Gastrocnemius medialis (tissue), 4 donors: ENCODE measurements at places on chromosomes 13 and 19. TPM values are rescaled to one million over a fixed set of nuclear protein-coding genes. Genes with fewer than 3 reads are reported as not detected.

Gene KLK10
- total RNA-seq, result not detected

Gene ANKLE1
- total RNA-seq, result not detected

GRCh38 chr13:21606796-21607195 lies 2.8 kb upstream of the MICU2 start:
- H3K4me1 ChIP-seq, result peaks cover 7% of the 10 kb centered on the region
- H3K27me3 ChIP-seq, result peaks cover 9% of the 10 kb centered on the region
- no peak overlapping the region for H3K4me3 ChIP-seq
- no peaks in the 10 kb centered on the region for H3K36me3 ChIP-seq
- H3K27ac ChIP-seq, result no peak overlapping the region

Gene ZNF846
- 0.63 TPM for total RNA-seq

GRCh38 chr13:111483621-111483987 lies 163.2 kb downstream of the TEX29 start:
- no peaks in the 10 kb centered on the region for H3K36me3 ChIP-seq
- H3K27me3 ChIP-seq, result peaks cover 6% of the 10 kb centered on the region
- DNase-seq, result no peak
- H3K4me3 ChIP-seq, result no peak overlapping the region
- H3K4me1 ChIP-seq, result no peaks in the 10 kb centered on the region

Gene CYP2A7
- not detected for total RNA-seq

Gene LNX2
- total RNA-seq, result 5.6 TPM

Gene SHC2
- total RNA-seq, result 4.3 TPM

Gene SULT2B1
- total RNA-seq, result not detected

Gene ZNF492
- 0.36 TPM for total RNA-seq

DNA sequence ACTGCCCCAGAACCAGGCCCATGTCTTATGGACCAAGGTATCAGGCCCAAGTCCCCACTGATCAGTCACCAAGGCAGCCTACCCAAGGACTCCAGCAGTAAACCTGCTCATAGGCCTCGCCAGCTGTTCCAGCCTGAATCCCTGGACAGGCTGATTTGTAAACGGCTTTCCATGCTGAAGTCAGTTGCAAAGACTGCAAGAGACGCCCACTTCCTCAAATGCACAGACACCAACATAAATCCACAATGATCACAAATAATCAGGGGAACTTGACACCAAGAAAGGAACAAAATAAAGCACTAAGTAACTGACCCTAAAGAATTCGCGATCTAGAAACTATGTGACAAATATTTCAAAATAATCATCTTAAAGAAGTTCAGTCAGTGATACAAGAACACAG lies 75.2 kb downstream of the RXFP2 start:
- no peaks in the 10 kb centered on the region for H3K36me3 ChIP-seq
- no peak overlapping the region for H3K27ac ChIP-seq
- H3K4me3 ChIP-seq, result no peak overlapping the region
- no peak for DNase-seq
- no peaks in the 10 kb centered on the region for H3K27me3 ChIP-seq
- no peaks in the 10 kb centered on the region for H3K4me1 ChIP-seq

GRCh38 chr13:49113526-49114286 lies 106.4 kb upstream of the MLNR start:
- H3K36me3 ChIP-seq, result peaks cover 12% of the 10 kb centered on the region
- H3K27me3 ChIP-seq, result no peaks in the 10 kb centered on the region
- H3K4me1 ChIP-seq, result peaks cover 33% of the 10 kb centered on the region
- no peak for DNase-seq
- H3K27ac ChIP-seq, result no peak overlapping the region

DNA sequence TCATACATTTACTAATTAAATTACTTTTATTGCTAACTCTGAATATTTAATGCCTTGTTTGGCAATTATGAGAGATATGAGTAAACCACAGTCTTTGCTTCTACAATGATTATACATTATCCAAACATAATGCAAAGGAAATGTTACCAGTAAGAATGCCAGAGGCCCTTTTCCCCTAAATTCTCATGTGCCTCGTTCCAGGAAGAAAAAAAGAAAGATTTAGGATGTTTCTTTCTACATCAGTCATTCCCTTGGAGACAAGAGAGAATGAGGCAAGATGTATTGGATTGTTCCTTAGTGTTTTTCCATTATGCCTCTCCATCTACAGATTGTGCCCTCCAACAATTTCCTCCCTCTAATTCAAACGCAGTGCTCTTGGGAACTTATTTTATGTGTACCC lies 50.1 kb downstream of the ITGBL1 start:
- no peaks in the 10 kb centered on the region for H3K36me3 ChIP-seq
- H3K27me3 ChIP-seq, result no peaks in the 10 kb centered on the region
- H3K4me3 ChIP-seq, result no peak overlapping the region
- no peaks in the 10 kb centered on the region for H3K4me1 ChIP-seq
- no peak overlapping the region for H3K27ac ChIP-seq
- DNase-seq, result no peak

Gene NCR1
- total RNA-seq, result not detected

DNA sequence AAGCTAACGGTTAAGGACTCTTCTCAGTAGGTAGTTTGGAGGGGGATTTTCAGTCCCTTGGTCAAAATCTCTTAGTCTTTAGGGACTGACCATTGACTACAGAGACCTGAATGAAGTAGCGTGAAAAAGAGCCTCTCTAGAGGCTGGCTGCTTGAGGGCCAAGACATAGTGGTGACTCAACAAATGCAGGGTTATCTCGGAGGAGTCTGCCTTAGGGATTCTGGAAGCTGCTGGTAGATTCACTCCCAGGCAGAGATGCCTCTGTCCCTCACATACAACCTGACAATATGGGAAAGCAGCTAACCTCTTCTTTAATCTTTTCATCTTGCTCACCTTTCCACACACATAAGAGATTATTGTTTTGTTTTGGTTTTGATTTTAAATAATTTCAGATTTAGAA lies 5.1 kb downstream of the ZNF793 start:
- H3K36me3 ChIP-seq, result no peaks in the 10 kb centered on the region
- no peak for DNase-seq
- no peak overlapping the region for H3K4me3 ChIP-seq
- H3K4me1 ChIP-seq, result peaks cover 4% of the 10 kb centered on the region

DNA sequence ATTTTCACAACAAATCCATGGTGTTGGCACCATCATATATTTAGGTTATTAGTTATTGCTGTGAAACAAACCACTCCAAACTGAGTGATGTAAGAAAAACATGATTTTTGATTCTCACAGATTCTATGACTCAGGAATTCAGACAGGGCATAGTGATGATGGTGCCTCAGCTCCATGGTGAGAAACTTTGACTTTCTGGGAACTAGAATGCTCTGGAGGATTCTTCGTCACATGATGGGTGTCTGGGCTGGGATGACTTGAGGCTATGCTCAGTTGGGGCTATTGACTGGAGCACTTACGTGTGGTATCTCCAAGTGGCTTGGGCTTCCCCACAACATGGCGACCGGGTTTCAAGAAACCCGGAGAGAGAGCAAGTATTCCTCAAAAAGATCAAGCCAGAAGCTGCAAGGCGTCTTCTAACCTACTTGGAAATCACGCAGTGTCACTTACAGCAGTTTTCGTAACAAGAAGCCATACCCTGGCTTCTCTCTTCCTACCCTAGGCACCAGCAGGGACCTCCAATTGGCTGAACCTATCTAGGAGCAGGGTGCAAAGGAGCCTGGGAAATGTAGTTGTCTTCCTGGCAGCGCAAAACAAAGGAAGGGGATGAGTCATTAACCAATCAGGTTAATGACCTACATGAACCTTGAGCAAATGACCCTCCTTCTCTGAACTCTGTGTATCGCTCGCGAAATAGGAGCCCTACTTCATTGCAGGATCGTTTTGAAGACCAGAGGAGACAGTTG lies 22.4 kb downstream of the VAV1 start:
- no peaks in the 10 kb centered on the region for H3K36me3 ChIP-seq
- H3K4me3 ChIP-seq, result no peak overlapping the region
- H3K27ac ChIP-seq, result no peak overlapping the region
- H3K4me1 ChIP-seq, result no peaks in the 10 kb centered on the region

- H3K27me3 ChIP-seq, result no peaks in the 10 kb centered on the region
- no peaks in the 10 kb centered on the region for H3K4me1 ChIP-seq
- no peaks in the 10 kb centered on the region for H3K36me3 ChIP-seq
These were observed 9.7 kb downstream of the SMIM24 start for GRCh38 chr19:3470500-3471128.
